ENCODE measurements at places on chromosomes 7 and 10.

- DNase-seq, result no peak
Measured at GRCh38 chr10:50490241-50490640, 133.5 kb downstream of the SGMS1 start.

GRCh38 chr10:971613-972012, 16.6 kb upstream of the GTPBP4 start:
- DNase-seq, result peak; percentile 17

GRCh38 chr10:100579261-100580090, 43.7 kb downstream of the HIF1AN start:
- no peak for DNase-seq

DNA sequence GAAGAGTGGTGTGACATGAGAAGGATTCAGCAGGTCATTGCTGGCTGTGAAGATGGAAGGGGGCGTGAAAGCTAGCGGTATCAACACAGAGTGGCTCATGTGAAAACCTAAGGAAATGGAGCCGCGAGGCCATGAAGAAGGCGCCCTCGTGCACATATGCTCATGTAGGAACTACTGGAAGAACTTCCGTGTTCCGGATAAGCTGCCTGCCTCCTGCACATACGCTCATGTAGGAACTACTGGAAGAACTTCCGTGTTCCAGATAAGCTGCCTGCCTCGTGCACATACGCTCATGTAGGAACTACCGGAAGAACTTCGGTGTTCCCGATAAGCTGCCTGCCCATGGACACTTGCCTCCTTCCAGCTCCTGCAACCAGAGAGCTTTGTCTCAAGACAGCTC, 179.1 kb downstream of the SDK1 start:
- DNase-seq, result no peak

- DNase-seq, result no peak
Measured at GRCh38 chr7:47221826-47222225, 360.1 kb downstream of the TNS3 start.

DNA sequence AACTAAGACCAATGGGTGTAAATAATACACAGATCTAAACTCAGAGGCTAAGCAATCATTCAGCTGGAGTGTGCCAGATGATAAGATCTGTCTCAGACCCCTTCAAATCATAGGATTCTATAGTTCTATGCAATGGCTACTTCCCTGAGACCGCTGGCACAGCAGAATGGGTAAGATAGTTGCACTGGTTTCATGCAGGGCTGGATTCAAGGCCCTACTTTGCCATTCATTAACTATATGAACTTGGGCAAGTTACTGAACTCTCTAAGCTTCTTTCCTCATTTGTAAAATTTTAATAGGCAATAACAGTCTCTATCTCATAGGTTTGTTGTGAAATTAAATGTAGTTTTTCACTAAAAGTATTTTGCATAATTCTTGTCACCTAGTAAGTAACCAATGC, 62.0 kb downstream of the TFEC start:
- DNase-seq, result no peak

- no peak for DNase-seq
Measured at GRCh38 chr10:48926255-48926654, 13.4 kb downstream of the LRRC18 start.

- DNase-seq, result no peak
Measured at GRCh38 chr7:13872709-13873108, 116.8 kb downstream of the ETV1 start.

DNA sequence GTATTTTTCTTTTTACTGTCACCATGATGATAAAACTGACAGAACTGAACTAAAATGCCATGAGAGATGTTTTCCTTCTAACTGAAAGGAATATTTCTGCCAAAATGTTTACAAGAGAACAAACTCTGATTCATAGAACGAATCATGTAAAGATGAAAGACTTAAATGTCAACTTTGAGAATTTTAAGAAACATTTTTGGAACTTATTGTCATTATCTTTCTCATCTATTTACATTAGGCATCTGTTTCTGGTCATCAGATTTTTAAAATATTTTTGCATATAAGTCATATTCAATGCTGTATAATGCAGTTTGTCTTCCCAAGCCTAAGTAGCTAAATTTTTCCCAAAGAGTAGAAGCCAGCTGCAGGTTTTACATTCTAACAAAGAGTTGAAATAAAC, 358.5 kb downstream of the TFEC start:
- DNase-seq, result no peak

DNA sequence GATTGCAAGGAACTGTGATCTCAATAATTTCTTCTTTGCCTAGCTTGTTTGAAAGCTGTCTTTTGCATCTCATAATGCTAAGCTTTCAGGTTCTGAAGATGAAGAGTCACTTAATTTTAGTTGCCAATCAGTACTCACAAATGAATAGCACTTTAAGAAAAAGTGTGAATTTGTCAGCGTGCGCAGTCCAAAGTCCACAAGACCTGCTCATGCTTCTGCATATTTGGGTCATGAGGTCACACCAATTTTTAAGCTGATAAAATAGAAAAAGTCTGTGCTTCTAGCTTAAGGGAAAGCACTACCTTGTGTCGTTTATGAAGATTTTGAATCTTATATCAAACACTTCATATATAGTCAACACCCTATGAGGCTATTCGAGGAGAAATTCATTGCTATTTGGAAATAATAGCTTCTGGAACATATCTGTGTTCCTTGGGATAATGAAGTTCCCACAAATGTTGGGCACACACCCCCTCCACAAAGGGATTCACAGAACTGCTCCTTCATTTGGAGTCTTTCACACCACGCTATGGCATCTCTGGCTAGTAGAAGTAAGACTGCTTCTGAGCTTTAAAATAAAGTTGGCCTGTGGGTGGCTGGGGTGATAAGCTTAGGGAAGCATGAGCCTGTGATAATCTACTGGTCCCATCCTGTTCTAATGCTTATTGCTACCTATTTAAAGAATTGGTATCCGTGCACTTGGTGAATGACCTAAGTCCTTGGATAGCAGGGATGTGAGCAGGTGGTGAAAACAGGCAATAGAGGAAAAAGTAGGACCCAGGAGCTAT, 33.3 kb downstream of the A1CF start:
- no peak for DNase-seq

DNA sequence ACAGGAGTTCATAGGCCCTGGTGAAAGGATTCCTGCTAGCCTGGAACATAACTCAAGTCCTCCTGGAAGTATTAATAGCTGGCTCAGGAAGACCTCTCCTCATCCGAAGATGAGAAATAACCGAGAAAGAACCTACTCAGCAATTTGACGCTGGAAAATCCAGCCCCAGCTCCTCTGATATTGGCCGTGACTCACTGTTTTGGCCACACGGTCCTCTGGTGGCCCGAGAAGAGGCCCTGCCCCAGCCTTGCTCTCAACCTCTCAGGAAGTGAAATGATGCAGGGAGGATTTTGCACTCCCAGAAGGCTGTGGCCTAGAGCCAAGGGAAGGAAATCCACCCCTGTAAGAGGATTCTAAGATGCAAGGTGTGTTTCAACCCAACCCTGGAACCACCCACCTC, 121.6 kb downstream of the MTPAP start:
- DNase-seq, result no peak

- DNase-seq, result no peak
Measured at GRCh38 chr10:124340033-124340760, 78.5 kb downstream of the OAT start.

DNA sequence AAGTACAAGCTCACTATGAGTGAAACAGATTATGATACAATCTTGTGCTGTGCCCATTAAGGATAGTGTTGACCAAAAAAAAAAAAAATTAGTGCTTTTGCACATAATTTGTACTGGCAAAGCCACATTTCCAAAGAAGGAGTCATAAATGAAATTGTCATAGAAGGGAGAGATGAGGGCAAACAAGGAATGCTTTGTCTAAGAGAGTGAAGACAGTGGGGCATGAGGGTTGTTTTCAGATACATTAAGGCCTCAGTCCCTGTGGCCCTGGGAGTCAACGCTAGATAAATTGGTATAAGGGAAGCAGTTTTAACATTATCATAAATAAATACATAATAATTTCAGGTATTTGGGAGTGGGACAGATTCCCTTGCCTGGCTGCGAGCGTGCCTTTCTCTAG, 267.5 kb upstream of the PRKCQ start:
- DNase-seq, result no peak

DNA sequence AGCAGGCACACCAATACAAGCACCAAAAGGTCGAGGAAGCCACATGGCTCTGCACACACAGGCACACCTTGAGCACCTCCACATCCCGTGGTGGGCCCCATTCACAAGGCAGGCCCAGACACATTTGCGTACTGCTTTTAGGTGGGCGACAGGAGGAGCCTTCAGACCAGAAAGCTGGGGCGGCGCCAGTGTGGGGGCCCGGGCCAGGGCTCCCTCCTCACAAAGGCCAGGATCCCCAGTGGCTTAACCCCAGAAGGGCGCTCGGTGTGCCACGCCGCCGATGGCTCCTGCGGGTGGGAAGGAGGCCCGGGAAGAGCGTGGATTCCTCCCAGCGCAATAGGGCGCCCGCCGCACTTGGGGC, 2.8 kb upstream of the SMARCD3 start:
- peak; percentile 31 for DNase-seq

- no peak for DNase-seq
Measured at GRCh38 chr7:155621418-155621980, 23.0 kb upstream of the RBM33 start.

DNA sequence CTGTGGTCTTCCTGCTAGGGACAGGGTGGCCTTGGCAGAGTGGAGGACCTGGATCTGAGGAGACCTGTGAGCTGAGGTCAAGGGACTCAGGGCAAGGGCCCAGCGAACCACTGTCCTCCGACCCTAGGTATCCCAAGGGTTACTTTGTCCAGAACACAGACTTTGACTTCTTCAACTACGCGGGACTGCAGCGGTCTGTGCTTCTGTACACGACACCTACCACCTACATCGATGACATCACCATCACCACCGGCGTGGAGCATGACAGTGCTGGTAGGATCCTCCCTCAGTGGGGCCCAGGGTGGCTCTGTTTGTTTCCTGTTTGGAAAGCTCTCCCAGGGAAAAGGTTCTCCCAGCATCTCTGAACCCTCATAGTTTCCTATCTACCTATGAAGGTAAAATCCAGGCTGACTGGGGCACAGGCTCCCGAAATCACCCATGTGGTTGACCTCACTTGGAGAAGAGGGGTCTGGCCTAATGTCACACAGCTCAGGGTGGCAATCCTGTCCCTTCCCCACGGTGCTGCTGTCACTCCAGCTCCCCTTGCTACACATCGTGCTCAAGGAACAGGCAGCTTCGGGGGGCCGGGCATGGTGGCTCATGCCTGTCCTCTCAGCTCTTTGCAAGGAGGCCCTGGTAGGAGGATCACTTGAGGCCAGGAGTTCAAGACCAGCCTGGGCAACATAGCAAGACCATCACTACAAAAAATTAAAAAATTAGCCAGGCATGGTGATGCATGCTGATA, 57.6 kb downstream of the ZNF727 start:
- no peak for DNase-seq

GRCh38 chr10:43188702-43189101, 50.5 kb downstream of the CSGALNACT2 start:
- no peak for DNase-seq

GRCh38 chr10:1531883-1532597, 205.3 kb downstream of the ADARB2 start:
- no peak for DNase-seq

- no peak for DNase-seq
Measured at GRCh38 chr10:43225004-43225786, 41.7 kb downstream of the RASGEF1A start.

- DNase-seq, result no peak
Measured at GRCh38 chr7:77823787-77824186, 25.2 kb downstream of the PHTF2 start.

- no peak for DNase-seq
Measured at GRCh38 chr10:92156874-92157773, 133.8 kb downstream of the CPEB3 start.

GRCh38 chr7:66905278-66905677, 15.7 kb upstream of the TMEM248 start:
- no peak for DNase-seq

- DNase-seq, result no peak
Measured at GRCh38 chr7:121069346-121070100, 81.0 kb downstream of the CPED1 start.

- no peak for DNase-seq
Measured at GRCh38 chr10:109386101-109386500, 537.2 kb downstream of the XPNPEP1 start.

GRCh38 chr7:15753887-15754579, 67.5 kb upstream of the MEOX2 start:
- DNase-seq, result no peak

GRCh38 chr7:8516976-8517375, 83.6 kb downstream of the NXPH1 start:
- no peak for DNase-seq

DNA sequence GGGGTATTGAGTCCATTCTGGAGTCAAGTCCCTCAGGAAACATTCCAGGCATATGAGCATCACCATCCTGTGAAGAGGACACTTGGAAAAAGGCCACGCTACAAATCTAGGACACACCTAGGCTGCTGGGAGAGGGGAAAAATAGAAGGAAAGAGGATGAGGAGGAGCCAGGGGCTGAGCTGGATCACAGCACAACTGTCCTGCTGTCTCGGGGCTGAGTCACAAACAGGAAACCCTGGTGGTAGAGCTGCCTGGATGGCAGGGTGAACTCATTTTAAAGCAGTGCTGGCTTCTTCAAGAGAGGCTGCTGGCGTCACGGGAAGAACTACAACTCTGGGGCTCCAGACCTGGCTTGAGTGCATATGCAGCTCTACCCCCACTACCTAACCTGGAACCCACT, 151.5 kb downstream of the RNF216 start:
- DNase-seq, result no peak

DNA sequence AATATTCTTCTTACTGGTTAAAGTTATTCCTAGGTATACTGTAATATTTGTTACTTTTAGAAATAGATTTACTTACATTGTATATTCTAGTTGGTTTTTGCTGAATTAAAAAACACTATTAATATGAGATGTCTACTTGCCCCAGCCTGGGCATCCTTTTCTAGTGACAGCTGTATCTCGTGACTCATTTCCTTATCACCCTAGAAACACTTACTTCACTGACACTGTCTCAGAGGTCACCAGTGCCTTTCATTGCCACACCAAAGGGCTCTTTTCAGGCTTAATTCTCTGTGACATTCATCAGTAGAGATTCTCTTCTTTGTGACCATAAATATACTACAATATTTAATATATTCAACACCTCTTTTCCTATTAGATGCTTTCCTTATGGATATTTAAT, 194.7 kb downstream of the GALNT17 start:
- no peak for DNase-seq

- DNase-seq, result no peak
Measured at GRCh38 chr7:27030393-27031050, 65.3 kb downstream of the HOXA1 start.

- peak; percentile 44 for DNase-seq
Measured at GRCh38 chr10:117175215-117175900, 21.9 kb upstream of the KCNK18 start.

DNA sequence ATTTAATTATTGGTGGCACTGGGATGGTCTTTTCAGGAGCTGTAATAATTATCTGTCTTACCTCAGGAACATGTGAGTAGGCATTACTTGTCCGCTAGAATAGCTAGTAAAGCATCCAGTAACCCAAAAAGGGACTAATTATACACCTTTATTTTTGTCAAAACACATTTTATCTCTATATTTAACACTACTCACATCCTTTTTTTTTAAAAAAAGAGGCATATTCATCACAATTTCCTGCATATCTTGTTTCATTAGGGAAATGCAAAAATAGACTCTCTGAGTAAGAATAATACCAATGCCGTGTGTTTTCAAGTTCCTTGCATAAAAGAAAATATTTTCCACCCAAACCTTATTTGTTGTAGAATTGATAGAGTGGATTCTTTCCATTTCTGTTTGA, 99.5 kb downstream of the VTI1A start:
- no peak for DNase-seq

GRCh38 chr10:22319980-22320558, 830 bp upstream of the BMI1 start:
- DNase-seq, result no peak

GRCh38 chr7:1041551-1042491, 2.5 kb upstream of the GPR146 start:
- DNase-seq, result no peak
